Pancreas (tissue), 10 donors: ENCODE measurements at places on chromosomes 16 and 17. TPM values are rescaled to one million over a fixed set of nuclear protein-coding genes. Genes with fewer than 3 reads are reported as not detected.

DNA sequence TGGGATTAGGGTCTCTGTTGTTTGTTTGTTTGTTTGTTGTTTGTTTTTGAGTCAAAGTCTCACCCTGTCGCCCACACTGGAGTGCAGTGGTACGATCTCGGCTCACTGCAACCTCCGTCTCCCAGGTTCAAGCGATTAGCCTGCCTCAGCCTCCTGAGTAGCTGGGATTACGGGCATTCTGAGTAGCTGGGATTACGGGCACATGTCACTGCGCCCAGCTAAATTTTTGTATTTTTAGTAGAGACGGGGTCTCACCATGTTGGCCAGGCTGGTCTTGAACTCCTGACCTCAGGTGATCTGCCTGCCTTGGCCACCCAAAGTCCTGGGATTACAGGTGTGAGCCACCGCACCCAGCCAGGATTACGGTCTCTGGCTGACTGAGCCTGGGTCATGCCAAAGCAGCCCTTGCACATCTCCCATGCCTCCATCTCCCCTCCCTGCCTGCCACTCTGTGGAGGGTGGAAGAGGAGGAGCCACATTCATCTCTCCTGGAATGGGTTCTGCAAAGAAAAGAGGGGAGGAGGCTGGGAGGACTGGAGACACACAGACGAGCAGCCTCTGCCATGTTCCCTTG lies 59.2 kb downstream of the BEAN1 start:
- DNase-seq: no peak
- no peaks in the 10 kb centered on the region for H3K27me3 ChIP-seq
- no peak overlapping the region for H3K27ac ChIP-seq
- no peaks in the 10 kb centered on the region for H3K36me3 ChIP-seq
- no peak overlapping the region for H3K4me3 ChIP-seq
- no peaks in the 10 kb centered on the region for H3K4me1 ChIP-seq

DNA sequence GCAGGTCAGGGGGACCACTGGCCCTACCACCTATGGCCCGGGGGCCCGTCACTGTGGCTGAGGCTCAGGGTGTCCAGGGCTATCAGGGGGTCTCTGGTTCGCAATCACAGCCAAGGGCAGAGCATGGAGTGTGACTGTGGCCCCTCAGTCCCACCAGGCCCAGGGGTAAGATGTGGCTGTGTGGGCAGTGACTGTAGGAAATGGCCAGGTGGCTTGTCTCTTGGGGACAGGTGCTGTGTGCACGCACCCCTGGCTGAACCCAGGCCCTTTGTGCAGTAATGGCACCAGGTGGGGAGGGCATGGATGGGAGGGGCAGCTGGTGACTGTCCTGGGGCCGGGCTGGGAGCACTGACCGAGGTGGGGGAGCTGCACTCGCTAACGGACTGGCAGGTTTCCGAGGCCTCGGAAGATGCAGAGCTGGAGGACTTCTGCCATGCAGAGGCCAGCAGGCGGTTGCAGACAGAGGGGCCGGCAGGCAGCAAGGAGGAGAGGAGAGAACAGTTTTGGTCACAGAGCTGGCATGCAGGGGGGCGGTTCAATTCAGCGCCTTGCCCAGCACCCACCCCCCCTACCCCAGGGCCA lies 18.8 kb downstream of the IL34 start:
- no peak overlapping the region for H3K4me3 ChIP-seq
- H3K4me1 ChIP-seq: no peaks in the 10 kb centered on the region
- H3K36me3 ChIP-seq: peaks cover 6% of the 10 kb centered on the region
- no peaks in the 10 kb centered on the region for H3K27me3 ChIP-seq
- H3K27ac ChIP-seq: no peak overlapping the region

DNA sequence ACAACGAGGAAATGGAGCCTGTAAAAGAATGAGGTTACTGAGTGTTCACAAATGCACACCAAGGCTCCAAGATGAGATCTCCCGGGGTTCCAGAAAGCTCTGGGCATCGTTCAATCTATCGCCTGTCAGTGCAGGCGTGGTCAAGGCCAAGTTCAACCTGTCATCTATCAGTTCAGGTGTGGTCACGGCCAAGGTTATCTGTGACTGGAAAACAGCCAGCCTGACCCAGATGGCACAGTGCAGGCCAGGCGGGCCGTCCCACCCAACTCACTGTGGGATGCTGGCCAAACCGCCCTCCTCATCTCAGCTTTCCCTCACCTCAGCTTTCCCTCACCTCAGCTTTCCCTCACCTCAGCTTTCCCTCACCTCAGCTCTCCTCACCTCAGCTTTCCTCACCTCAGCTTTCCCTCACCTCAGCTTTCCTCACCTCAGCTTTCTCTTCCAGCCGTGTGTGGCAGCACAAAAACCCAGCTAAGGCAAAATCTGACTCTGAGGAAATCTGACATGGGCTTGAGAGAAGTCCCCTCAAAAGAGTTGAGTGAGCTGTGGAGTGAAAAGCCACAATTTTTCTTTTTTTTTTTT lies 2.4 kb downstream of the CHMP1A start:
- peaks cover 11% of the 10 kb centered on the region for H3K4me1 ChIP-seq
- no peaks in the 10 kb centered on the region for H3K27me3 ChIP-seq
- DNase-seq: no peak
- H3K27ac ChIP-seq: no peak overlapping the region

GRCh38 chr16:89823087-89823823 lies 5.0 kb upstream of the SPIRE2 start:
- no peaks in the 10 kb centered on the region for H3K27me3 ChIP-seq
- H3K4me3 ChIP-seq: no peak overlapping the region
- H3K4me1 ChIP-seq: no peaks in the 10 kb centered on the region
- no peaks in the 10 kb centered on the region for H3K36me3 ChIP-seq

The FAM171A2 gene
- 0.32 TPM for total RNA-seq

DNA sequence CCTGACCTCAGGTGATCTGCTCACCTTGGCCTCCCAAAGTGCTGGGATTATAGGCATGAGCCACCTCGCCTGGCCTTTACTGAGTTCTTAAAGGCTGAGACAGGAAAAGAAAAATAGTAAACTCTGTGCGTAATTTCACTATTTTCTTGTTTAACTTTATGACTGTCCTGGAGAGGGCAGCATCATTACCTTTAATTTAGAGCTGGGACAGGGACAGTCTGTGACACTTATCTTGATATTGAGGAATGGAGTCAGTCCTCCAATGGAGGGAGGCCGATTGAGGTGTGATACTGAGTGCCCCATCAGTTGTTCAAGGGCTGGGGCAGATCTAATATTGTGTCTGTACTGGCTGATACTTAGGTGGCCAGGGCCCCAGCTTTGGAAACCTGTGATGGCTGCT lies 21.5 kb upstream of the SPN start:
- no peak overlapping the region for H3K4me3 ChIP-seq
- no peaks in the 10 kb centered on the region for H3K27me3 ChIP-seq
- H3K36me3 ChIP-seq: no peaks in the 10 kb centered on the region

DNA sequence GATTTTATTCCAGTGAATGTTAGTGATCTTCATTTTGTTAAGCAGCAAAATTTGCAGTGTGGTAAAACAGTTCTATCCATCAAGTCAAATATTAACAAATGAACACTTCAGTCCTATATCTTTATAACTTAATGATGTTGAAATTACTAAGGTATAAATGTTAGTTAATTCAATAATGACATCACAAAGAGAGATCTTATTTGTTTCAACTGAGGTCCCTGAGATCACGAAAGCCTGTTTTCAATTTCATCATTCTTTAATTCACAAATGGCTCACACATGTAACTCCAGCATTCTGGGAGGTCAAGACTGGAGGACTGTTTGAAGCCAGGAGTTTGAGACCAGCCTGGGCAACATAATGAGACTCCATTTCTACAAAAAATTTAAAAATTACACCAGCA lies 13.9 kb downstream of the SMURF2 start:
- no peak overlapping the region for H3K4me3 ChIP-seq
- no peaks in the 10 kb centered on the region for H3K36me3 ChIP-seq
- no peak overlapping the region for H3K27ac ChIP-seq
- no peak for DNase-seq
- peaks cover 4% of the 10 kb centered on the region for H3K4me1 ChIP-seq

- DNase-seq: no peak
- H3K27ac ChIP-seq: no peak overlapping the region
- no peaks in the 10 kb centered on the region for H3K27me3 ChIP-seq
- H3K4me3 ChIP-seq: no peak overlapping the region
Observed at GRCh38 chr17:14494161-14494560, 193.3 kb downstream of the HS3ST3B1 start.

The CRYBA1 gene
- total RNA-seq: not detected

The MRPL58 gene
- 13.4 TPM for total RNA-seq

GRCh38 chr16:8887952-8888560 lies 5.9 kb downstream of the LITAFD start:
- H3K27ac ChIP-seq: no peak overlapping the region
- no peak overlapping the region for H3K4me3 ChIP-seq
- DNase-seq: peak; percentile 62

DNA sequence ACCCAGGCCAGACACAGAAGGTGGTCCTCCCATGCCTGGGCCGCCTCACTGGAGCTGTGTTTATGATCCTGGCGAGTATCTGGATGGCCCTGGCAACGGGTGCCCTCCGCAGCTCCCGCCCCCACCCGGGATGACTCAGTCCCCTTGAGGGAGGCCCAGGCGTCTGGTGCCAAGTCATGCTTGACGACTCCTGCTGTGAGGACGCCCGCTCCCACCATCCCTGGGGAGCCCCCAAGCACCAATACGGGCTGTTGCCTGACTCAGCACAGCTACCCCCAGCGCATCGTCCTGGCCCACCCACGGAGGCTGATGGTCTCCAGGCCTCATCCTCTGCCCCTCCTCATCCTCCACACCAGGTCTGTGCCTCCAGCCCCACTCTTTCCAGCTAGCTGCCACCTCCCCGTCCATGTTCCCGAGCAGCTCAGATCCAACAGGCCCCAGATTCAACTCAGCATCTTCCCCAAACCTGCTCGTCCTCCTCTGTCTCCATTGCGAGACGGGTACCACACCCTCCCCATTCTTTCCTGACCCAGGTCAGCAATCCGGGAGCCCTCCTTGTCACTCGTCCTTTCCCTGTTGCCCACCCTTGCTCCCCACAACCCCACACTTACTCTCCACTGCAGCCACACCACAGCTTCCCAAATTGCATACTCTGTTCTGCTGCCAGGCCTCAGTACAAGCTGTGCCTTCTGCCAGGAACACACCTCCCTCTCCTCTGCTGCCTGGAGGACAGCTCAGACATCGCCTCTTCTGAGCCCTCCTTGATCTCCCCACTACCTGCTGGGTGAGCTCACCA lies 2.6 kb downstream of the CAMKK1 start:
- no peak overlapping the region for H3K27ac ChIP-seq
- DNase-seq: no peak
- H3K36me3 ChIP-seq: no peaks in the 10 kb centered on the region
- H3K4me1 ChIP-seq: peaks cover 18% of the 10 kb centered on the region
- H3K4me3 ChIP-seq: no peak overlapping the region

GRCh38 chr16:67187175-67187890 lies 2.6 kb downstream of the EXOC3L1 start:
- no peak overlapping the region for H3K27ac ChIP-seq
- no peak overlapping the region for H3K4me3 ChIP-seq
- H3K4me1 ChIP-seq: peaks cover 18% of the 10 kb centered on the region
- H3K27me3 ChIP-seq: no peaks in the 10 kb centered on the region
- no peaks in the 10 kb centered on the region for H3K36me3 ChIP-seq

GRCh38 chr17:42740699-42741098 lies 4.1 kb downstream of the EZH1 start:
- no peaks in the 10 kb centered on the region for H3K36me3 ChIP-seq
- H3K4me3 ChIP-seq: no peak overlapping the region
- DNase-seq: no peak
- no peaks in the 10 kb centered on the region for H3K27me3 ChIP-seq

DNA sequence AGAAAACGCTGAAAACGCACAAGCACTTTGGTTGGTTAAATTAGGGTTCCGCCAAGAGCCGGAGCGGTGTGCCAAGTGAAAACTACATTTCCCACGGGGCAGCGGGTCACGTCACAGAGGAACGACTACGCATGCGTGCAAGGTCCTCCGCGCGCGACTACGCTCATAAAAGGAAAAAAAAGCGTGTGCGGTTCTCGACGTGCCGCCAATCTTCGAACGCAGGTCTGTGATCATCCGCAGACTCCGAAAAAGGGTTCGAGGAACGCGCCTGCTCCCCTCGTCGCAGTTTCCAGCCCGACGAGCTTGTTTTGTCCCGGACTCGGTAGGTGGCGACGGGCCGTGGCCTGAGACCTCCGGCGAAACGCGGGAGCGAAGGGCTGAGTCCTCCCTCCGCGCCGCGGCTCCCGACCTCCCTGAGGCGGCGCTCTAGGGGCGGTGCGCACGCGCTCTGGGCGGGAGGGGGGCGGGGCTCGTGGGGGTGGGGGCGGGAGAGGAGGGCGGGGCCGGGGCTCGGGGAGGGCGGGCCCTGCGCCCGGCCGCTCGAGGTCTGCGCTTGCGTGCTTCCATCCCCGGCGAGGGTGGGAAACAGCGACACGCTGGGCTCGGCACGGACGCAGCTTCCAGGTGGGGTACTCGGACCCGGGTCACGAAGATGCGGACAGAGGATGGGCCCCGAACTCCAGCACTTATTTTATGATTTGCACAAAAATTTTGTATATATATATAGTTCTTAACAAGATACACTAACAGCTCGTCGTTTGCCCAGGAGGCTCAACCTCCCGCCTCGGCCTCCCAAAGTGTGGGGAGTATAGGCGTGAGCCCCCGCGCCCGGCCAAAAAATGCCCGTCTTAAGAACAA lies at the start of gene SGF29:
Gene SGF29 (plus strand): TSS at position 145 of the 858 bp plus-strand sequence. CDS start 27,150 bp downstream, outside the sequence.
- no peaks in the 10 kb centered on the region for H3K27me3 ChIP-seq
- H3K4me3 ChIP-seq: peak within 1 kb of the TSS; percentile 59
- no peaks in the 10 kb centered on the region for H3K36me3 ChIP-seq
- H3K4me1 ChIP-seq: no peaks in the 10 kb centered on the region
- peak; percentile 94 for DNase-seq

- DNase-seq: no peak
- no peak overlapping the region for H3K4me3 ChIP-seq
- H3K36me3 ChIP-seq: no peaks in the 10 kb centered on the region
Observed at GRCh38 chr16:81483970-81484595, 39.5 kb downstream of the CMIP start.

DNA sequence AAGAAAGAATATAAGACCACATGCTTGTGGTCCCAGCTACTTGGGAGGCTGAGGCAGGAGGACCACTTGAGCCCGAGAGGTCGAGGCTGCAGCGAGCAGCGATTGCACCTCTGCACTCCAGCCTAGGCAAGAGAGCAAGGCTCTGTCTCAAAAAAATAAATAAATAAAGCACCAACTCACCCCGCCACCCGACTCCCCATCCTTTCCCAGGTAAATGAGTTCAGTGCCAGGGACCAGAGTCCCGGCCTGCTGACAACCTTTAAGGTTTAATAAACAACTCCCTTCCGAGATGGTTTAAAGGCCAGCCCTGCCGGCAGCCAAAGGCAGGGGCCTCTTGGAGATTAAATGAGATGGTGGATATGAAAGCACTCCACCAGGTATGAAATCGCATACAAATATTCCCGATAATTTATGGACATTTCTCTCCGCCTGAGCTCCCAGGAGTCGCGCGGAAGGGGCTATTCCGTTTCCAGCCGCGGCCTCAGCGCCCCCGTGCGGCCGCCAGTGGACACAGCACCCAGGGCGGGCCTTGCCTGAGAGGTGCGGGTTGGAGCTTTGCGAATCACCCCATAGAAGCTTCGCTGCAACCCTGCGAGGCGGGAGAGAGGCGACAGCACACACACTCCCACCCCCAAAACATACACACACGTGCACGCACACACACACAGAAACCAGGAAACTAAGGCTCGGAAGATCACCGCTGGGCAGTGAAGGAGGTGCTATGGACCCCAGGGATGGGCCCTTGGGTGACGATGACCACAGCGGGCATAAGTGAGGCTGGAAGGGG lies 4.0 kb upstream of the RPL38 start:
- no peaks in the 10 kb centered on the region for H3K27me3 ChIP-seq
- H3K27ac ChIP-seq: no peak overlapping the region
- peak overlapping the region; percentile 13 for H3K4me3 ChIP-seq
- H3K36me3 ChIP-seq: no peaks in the 10 kb centered on the region

- no peak for DNase-seq
- H3K4me3 ChIP-seq: no peak overlapping the region
- H3K36me3 ChIP-seq: no peaks in the 10 kb centered on the region
- peaks cover 8% of the 10 kb centered on the region for H3K4me1 ChIP-seq
- no peak overlapping the region for H3K27ac ChIP-seq
- H3K27me3 ChIP-seq: no peaks in the 10 kb centered on the region
Observed at GRCh38 chr16:1081734-1082265, 9.3 kb downstream of the SSTR5 start.
